Left cardiac atrium (tissue), 4 donors: ENCODE measurements at places on chromosomes 16 and 17. TPM values are rescaled to one million over a fixed set of nuclear protein-coding genes. Genes with fewer than 3 reads are reported as not detected.

DNA sequence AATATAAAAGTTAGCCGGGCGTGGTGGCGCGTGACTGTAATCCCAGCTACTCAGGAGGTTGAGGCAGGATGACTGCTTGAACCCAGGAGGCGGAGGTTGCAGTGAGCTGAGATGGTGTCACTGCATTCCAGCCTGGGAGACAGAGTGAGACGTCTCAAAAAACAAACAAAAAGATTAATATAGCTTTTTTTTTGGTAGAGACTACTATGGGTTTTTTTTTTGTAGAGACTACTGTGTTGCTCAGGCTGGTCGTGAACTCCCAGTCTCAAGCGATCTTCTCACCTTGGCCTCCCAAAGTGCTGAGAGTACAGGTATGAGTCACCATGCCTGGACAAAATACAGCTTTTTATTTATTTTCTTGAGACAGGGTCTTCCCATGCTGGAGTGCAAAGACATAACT lies 20.2 kb downstream of the ZNRF1 start:
- DNase-seq, result no peak

GRCh38 chr16:22664132-22664531 lies 149.8 kb upstream of the HS3ST2 start:
- no peak for DNase-seq

DNA sequence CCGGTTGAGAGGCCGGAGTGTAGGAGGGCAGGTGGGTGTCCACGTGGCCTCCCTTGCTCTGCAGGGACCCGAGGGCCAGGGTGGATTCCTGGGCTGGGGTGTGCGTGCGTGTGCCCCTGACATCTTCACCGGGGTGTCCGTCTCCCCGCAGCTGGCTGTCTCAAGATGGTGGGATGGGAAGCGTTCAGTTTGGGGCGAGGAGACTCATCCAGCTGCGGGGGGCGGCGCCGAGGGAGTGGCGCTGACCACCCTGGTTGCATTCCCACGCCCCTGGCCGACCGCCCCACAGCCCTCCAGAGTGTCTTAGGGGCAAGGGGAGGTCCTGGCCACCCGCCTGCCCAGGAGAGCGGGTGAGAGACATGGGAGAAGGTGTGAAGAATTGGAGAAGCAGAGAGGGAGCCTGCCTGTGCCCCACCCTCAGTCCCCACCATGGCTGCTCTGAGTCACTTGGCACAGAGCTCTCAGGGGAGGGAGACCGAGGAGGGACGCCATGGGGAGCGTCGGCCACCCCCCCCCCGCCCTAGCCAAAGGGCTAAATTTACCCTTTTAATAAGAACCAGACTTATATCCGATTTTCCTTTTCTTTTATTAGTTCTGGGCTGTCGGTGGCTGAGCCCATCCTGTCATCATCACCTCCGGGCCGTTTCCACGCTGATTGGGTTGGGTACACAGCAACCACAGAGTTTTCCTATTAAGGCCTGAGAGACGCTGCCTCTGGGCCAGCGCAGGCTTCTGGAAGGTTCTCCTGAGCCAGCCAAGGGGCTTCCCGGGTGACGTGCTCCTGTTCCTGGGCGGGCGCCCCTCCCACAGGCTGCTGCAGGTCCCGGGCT lies 22.0 kb downstream of the BAHCC1 start:
- peak; percentile 68 for DNase-seq

DNA sequence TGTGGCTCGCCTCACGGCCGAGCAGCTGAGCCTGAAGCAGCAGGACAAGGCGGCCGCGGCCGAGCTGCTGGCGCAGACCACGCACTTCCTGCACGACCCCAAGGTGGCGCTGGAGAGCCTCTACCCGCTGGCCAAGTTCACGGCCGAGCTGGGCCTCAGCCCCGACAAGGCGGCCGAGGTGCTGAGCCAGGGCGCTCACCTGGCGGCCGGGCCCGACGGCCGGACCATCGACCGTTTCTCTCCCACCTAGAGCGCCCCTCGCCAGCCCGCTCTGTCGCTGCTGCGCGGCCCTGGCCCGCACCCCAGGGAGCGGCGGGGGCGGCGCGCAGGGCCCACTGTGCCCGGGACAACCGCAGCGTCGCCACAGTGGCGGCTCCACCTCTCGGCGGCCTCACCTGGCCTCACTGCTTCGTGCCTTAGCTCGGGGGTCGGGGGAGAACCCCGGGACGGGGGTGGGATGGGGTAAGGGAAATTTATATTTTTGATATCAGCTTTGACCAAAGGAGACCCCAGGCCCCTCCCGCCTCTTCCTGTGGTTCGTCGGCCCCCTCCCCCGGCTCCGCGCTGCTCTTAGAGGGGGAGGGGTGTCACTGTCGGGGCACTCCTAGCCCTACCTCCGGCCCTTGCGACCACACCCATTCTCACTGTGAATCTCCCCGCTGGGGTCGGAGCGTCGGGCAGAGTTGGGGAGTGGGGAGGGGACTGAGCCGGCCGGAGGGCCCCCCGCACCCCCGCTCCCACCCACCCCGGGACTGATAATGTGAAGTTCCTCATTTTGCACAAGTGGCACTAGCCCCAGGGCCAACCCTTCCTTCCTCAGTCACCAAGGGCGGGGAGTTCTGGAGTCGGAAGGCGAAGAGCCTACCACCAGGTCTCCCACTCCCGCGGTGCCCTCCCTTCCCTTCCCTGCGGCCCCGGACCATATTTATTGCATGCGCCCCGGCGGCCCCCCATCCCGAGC lies 4.0 kb downstream of the HIC1 start:
- peak; percentile 80 for DNase-seq

The SLC22A31 gene
- 0.27 TPM for total RNA-seq

The ACSM2A gene
- total RNA-seq, result not detected
